T-helper 1 cell (primary cell): ENCODE measurements at places on chromosomes 2 and 18.

DNA sequence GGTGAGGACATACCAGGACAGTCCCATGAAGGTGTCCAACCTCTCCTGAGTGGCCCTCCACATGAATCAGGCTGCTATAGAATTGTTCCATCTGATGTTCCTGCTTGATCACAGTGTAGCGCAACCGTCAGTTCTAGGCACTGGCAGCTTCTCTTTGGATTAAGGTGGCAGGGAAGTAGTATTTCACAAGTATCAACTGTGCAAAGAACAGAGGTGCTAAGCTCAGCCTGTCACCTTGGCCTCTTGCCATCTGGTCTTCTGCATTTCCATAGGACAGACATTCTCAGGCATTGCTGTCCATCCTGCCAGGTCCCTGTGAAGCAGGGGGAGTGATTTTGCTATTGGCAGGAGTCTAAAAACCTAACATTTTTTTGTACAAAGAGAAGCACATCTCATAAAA lies 182.2 kb upstream of the EPAS1 start:
- DNase-seq = no peak

GRCh38 chr2:101410746-101411145 lies 23.4 kb upstream of the CREG2 start:
- DNase-seq = no peak

GRCh38 chr18:59419386-59419785 lies 60.3 kb upstream of the LMAN1 start:
- no peak for DNase-seq

DNA sequence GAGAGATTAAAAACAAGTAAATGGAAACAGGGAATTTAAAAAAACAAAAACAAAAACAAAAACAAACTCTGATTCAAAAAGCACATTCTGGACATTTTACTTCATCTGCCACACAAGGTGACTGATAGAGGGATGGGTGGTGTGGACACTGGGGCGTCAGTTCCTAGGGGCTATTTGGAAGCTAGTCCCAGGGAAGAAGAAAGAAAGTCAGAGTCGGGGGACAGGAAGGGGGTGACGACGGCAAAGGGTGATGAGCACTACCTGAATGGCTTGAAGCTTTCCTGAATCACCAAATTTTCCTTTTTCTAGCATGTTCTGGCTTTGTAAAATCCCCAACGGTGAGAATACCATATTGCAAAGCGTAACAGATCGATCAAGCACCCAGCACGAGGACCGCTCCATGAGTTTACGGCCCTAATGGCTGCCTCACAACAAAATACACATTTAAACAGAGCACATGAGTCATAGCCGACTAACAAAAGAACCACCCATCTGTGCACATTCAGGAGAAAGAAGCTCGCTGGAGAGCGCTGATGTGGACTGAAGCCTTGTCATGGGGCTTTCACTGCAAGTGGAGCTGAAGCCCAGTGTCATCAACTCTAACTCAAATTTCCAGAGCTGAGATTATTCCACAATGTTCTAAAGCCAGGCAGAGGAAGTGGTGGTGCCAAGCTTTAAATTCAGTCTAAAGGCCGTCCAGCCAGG lies 178.9 kb downstream of the LNPK start:
- no peak for DNase-seq

DNA sequence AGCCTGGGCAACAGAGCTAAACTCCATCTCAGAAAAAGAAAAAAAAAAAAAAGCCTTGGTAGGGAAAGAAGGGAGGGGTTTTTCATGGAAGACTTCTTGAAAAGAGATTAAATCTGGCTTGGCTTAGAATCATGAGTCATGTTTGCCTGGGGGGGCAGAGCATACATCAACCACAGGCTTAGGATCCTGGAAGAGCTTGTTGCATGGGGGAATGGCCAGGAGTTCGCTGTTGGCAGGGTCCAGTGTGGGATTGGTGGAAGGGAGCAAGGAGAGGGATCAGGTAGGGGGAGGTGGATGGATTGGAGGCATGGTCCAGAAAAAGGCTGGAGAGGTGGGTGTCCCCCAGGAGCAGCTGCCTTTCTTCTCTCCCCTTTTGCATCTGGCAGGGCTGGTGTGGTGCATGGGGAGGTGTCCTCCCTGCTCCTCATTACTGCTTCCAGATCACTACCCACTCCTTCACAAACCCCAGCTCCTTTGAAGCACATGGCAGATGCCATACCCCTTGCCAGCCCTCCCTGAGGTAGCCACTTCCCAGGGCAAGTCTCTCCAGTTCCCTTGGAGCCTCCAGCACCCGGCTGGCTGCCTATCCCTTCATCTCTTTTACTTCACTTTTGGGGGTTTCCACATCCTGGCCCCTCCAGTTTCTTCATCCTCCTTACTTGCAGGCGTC lies 2.5 kb downstream of the ARMC9 start:
- DNase-seq = no peak

- DNase-seq = no peak
Measured at GRCh38 chr18:52657043-52657805, 317.2 kb downstream of the DCC start.

DNA sequence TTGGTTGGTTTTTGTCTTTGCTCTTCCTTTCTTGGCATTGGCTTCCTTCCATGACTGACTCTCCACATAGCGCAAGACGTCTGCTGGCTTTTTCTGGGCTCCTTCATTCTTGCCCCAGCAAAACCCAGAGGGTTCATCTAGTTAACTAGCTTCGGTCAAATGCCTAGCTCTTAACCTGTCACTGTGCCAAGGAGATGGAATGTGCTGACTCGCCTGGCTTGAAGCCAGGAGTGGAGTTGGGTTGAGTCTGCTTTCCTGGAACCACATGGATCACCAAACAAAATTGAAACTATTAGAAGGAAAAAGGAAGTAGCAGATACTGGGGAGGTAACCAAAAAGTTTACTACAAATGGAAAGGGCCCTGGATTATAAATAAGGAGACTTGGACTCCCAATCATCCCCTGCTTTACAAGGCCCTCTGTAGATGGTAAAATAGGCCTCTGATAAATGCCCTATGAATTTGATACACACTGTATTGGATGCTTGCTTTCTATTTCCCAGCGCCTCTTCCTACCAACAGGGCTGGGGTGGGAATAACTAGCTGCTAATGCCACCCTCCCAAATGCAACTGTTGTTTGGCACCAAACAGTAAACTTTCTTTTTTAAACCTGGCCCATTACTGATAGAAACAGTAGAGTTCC lies 11.3 kb downstream of the MALT1 start:
- no peak for DNase-seq

DNA sequence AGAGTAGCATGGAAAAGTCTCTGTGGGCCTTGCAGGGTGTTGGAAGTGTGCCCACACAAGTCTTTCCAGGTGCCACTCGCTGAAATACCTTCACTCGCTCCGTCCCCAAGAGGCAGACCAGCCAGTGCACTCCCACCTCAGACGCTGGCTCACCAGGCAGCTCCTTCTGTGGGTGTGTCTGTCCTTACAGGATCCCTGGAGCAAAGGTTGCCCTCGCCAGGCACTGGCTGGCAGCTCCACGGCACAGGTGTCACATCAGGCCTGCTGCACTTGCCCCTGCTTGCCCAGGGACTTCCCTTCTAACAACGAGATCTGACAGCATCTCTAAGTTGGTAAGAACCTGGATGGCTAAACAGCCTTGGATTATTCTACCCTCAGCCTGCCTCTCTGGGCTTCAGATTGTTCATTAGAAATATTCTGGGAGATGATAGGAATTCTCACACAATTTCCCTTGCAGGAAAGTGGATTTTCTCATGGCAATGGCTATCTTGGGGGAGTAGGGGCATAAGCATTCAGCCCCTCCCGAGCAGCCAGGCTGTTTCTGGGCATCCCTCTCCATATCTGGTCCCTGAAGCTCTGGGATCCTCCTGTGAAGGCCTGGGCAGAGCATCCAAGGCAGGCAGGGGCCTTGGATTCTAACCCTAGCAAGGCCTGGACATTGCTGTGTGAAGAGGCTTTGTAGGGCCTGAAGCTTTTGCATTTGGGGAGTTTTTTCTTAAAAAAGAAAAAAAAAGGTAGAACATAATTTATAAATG lies 262.1 kb downstream of the MYCN start:
- no peak for DNase-seq

- no peak for DNase-seq
Measured at GRCh38 chr2:239302808-239303557, 97.8 kb downstream of the HDAC4 start.

DNA sequence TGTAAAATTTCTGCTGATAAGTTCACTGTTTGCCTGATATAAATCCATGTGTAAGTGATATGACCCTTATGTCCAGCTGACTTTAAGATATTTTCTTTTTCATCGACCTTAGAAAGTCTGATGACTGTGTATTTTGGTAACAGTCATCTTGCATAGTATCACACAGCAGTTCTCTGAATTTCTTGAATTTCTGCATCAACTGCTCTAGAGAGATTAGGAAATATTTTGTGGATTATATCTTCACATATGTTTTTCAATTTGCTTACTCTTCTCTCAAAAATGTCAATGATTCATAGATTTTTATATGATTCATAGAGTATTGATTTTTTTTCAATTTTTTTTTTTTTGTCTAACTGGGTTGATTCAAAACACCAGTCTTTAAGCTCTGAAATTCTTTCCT lies 945.3 kb downstream of the TRIB2 start:
- no peak for DNase-seq

DNA sequence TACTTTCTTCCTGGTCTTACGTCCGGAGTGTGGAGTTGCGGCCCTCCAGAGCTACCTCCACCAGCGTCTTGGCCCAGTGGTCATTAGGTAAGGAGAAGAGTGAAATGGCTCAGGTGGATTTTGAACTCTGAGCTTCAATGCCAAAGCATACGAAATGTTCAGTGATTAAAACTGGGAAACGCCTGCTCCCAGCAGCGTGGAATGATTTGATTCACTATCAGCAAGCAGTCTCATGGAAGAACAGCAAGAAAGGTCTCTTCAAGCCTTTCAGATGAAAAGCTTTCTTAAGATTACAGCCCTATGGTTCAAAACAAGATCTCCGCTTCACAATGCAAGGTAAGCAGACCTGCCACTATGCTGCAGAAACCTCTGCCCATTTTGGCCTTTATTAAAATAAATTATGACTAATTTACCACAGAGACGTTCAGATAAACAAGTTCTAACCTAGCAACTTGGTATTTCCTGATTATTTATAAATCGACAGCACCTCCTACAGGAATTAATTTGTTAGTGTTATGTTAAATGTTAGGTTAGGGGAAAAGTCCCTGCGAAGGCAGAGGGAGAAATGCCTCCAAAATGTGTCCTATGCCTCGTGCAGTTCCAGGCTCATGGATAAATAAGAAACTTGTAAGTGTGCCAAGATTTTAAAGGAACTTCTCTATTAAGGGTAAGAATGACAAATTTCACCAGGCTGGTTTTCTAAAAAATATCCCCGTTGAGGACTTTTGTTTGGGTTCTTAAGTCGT lies 10.1 kb downstream of the SP9 start:
- DNase-seq = no peak

DNA sequence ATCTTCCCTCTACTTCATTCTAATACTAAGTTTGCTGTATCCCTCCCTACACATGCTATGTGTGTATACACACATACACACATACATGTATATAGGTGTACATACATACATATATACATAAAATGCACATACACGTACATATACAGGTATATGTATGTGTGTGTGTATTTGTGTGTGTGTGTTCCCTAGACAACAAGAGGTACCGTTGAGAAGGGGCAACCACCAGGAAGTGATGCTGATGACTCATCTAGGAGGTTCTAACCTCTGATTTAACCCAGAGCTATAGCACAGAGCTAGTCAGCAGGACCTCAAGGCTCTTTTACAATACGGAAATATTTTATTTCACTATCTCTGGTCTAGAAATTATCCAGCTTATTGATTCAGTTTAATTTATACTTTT lies 139.2 kb downstream of the LAMA3 start:
- peak; percentile 44 for DNase-seq

DNA sequence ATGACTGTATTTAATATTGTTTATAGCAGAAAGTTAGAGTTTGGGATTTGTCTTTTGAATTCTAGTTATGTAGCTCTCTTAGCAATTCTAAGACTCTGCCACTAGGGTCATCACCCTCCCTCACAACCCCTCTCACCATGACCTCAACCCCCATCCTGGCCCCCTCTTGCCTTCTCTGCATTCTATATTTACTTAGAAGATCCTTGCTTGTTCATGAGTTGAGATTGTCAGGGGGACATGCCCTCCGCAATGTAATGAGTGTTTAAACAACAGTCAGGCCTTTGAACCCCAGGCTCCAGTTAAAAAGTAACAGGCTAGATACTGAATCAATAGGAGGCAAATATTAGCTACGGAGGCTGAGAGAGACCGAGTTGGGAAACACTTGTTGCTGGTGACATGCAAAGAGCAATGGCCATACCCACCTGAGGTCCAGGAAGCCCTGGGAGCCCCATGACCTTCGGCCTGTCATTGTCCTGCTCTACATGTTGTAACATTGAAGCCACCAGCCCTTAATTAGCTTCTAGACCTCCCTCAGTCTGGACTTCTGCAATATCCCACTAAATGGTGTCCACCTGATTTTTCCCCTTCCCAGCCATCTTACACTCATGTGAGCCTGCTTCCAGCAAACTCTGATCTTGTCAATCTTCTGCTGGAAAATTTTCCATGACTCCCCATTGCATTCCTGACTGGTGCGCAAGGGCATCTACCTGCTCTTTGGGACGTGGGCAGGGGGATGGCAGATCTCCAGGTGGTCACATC lies 221.1 kb downstream of the ALPK2 start:
- no peak for DNase-seq

DNA sequence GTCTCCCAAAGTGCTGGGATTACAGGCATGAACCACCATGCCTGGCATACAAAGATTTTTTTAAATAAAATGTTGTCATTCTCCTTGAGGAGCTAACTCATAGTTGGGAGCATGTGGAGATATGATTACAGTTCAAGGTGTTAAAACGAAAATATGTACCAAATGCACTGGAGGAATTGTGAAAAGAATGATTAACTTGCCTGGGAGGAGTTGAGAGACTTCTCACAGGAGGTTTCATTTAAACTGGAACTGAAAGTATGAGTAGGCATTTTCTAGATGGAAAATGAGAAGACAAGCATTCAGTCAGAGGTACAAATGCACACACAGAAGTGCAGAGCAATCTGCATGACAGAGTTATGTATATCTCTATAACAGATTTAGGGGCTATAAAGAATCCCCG lies 126.6 kb upstream of the PDE1A start:
- DNase-seq = no peak
